ENCODE measurements at places on chromosomes 7 and 10.
A peak's percentile ranks its signal among the peaks of the same experiment; 100 is the strongest.

GRCh38 chr7:27155816-27156507, 513 bp downstream of the HOXA7 start:
- DNase-seq: peak; percentile 47

DNA sequence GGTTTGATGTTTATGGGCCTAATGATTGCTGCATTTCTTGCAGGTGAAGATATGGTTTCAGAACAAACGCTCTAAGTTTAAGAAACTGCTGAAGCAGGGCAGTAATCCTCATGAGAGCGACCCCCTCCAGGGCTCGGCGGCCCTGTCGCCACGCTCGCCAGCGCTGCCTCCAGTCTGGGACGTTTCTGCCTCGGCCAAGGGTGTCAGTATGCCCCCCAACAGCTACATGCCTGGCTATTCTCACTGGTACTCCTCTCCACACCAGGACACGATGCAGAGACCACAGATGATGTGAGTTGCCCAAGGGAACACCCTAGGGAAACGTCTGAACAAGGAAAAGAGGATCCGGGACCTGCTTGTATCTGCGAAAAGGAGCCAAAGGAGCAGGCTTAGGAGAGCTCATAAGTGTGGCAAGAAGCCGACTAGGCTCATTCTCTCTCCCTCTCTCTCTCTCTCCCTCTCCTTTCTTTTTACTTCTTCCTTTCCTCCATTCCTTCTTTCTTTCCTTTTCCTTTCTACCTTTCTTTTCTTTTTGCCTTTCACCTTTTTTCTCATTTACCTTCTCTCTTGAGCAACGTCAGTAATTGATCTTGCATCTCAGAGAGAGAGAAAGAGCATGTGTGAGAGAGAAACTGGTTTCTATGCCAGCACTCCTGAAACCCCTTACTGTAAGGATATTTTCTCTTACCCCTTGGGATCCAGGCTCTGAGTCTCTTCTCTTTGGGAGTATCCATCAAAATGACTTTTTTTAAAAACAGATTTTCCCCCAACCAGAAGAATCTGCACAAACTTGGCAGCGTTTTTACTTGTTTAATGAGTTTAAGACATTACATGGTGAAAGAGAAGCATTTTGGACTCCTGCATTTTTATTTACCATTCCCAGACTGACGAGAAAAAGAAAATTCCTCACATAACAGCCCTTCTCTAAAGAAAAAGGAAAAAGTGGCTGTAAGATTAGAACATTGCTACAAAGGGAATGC, 4.7 kb downstream of the DLX6 start:
- no peak for DNase-seq

DNA sequence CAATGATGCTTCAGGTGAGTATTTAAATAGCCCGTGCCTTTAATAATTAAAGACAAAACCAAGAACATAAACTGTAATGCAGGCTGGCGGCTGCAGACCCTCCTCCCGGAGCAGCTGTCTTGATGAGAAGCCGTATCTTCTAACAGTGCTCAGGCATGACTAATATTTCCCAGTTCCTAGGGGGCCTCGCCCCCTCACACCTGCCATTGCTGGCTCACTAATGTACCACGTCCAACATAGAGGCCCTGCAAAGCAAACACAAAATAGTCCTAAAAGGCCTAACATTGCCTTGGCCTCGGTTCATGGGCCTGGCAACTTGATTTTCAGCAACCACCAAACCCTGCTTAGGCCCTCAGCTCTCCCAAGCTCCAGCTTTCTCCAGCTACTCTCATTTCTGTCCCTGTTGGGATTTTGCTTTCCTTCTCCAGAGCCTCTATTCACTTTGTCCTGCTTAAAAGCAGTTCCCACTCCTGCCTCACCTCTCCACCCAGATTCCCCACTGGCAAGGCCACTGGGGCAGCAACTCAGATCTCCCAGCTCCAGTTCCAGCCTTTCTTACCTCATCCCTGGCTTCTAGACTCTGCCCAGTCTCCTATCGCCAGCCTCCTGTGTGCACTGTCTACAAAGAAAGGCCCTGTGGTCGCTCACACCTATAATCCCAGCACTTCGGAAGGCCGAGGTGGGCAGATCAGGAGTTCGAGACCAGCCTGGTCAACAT, 16.2 kb downstream of the SORBS1 start:
- no peak for DNase-seq

- DNase-seq: no peak
Observed at GRCh38 chr10:5949009-5949759, 28.2 kb downstream of the IL15RA start.

DNA sequence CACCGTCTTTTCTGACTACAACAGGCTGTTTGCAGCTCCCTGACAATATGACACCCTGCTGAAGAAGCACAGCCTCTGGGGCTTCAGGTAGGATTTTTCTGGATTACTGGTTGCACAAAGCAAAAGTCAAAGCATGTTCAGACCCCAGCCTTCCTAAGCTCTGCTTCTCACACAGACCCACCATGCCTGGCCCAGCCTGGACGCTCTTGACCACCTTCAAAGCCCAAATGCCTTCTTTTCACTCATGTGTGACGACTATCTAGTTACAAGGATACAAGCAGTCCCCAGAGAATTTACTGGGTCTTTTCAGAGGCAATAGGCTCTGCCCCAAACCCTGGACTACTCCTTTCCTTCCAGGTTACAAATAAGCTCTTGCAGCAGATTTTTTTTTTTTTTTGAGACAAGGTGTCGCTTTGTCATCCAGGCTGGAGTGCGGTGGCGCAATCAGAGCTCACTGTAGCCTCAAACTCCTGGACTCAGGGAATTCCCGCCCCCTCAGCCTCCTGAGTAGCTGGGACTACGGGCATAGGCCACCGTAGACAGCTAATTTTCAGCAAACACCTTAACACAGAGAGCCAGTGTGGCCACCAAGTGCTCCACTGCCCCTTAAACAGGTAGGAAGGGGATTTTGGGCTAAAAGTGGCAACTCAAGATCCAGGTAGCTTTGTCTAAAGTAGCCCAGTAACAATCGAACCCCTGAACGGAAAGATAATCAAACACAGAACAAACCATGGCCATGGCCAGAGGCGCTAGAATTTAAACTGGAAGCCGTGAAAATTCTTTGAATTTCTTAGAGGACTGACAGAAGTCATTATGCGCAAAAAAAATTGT, 16.2 kb downstream of the SVIL start:
- DNase-seq: peak; percentile 4

- no peak for DNase-seq
Observed at GRCh38 chr7:42065942-42066341, 171.1 kb downstream of the GLI3 start.

- no peak for DNase-seq
Observed at GRCh38 chr10:3090914-3091787, 23.8 kb downstream of the PFKP start.

DNA sequence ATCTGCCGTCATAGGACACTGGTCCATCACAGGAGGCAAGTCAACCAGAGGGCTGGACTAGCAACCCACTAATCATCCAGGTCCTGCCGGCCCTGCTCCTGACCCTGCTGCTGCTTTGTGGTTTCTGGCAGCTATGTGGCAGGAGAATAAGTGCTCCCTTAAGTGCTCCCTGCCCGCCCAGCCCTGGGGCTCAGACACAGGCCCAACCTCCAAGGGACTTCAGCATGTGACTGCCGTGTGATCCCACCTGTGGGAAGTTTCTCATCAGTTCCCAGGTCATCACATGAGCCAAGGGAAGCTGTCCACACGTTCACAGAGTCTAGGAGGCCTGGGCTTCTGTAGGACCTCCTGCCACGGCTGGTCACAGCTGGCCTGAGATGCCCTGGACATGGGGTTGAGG, 34.2 kb upstream of the ZNF488 start:
- no peak for DNase-seq

DNA sequence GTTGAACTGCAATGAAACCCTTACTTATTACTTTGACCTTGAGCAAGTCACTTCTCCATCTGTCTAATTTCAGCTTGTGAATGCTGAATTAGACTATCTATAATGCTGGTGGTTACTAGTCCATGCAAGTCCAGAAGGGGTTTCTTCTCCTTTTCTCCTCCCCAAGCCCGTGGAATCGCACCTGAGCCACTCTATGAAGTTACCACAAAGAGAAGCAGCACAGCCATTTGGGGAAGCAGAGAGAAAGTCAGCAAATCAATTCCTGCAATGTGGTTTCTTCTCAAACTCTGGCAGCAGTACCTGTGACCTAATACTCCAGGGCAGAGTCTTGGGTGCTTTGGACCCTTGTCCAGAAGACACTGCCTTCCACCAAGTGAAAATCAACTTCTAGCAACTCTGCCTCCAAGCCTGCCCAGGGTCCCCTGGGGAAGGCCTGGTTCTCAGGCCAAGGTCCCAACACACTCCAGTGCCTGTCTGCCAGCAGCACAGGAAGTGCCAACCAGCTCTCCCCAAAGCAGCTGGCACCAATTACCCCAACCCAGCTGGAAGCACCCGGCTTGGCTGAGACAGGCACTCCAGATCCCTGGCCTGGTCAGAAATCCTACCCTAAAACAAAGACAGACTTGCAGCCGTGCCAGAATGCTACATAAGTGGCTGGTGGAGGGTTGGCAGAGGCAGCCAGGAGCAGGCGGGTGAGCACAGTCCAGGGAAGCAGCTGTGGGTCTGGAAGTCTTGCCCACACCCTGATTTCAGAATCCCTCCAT, 200.3 kb downstream of the LSM5 start:
- DNase-seq: no peak

GRCh38 chr7:127417346-127417745, 24.8 kb upstream of the ZNF800 start:
- DNase-seq: no peak

GRCh38 chr7:151774951-151775350, 102.0 kb downstream of the PRKAG2 start:
- no peak for DNase-seq

- DNase-seq: no peak
Observed at GRCh38 chr7:116706668-116707126, 34.7 kb downstream of the MET start.

- DNase-seq: no peak
Observed at GRCh38 chr7:93378131-93378760, 146.1 kb downstream of the VPS50 start.

DNA sequence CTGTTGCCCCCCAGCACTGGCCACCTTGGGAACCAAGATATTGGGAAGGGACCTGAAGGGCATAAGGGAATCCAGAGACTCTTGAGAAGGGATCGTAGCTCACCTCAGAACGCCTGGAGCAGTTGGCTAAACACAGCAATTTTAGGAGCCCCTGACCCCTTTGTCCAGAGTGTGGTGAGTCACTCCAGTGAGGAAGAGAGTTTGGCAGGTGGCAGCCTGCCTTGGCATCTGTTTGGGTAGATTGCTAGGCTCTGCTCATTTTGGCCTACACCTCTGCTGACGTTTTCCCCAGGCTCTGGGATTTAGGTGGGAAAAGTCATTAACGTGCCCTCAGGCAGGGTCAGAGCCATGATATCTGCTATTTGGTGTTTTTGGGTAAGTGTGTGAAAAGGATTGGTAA, 100.6 kb downstream of the GRB10 start:
- no peak for DNase-seq

- DNase-seq: no peak
Observed at GRCh38 chr10:26274391-26274790, 57.8 kb downstream of the GAD2 start.

DNA sequence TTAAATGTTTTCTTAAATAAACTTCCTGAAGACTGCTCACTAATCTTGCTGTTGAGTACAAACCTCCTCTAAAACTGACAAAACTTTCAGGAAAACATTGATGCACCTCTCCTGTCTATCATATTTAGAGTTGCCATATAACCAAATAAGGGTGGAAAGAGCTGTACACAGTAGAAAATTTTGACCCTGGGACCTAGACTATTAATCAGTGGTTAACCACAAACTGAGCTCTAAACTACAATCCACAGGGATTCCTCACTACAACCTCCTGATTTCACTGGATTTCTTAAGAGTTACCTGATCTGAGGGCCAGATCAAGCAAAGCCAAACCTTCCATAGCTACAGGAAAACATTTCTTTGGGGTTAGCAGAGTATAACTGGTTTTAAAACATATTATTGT, 39.9 kb upstream of the WNT16 start:
- DNase-seq: no peak

- no peak for DNase-seq
Observed at GRCh38 chr10:112491144-112491543, 44.1 kb downstream of the VTI1A start.

DNA sequence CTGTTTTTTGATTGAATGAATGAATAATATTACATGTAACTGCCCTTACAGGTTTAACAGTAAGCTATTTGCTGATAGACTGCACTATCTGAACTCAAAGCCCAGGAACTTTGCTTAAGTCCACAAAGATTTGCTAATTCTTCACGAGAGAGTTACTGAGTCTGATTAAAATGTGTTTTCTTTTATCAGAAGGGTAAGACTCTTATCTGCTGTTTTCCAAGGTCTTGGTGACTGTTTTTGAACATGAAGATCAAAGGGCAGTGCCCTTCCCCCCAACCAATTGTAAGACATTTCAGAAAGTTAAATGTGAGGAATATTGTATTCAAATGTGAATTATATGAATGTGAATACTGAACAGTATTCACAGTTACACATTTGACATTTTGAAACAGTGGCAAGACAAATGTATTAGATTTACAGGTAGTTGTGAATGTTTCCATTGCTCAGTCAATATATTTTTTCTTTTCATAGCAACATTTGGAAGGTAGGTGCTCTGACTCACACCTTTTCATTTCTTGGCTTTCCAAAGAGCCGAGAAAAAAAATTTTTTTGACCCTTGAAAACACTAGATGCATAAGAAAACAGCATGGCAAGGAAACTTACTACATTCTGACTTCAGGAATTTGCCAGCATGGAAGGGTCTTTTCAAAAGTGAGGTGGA, 62.7 kb downstream of the DKK1 start:
- DNase-seq: no peak

- no peak for DNase-seq
Observed at GRCh38 chr10:132833421-132834111, 47.6 kb upstream of the NKX6-2 start.

GRCh38 chr7:78057571-78057970, 259.0 kb downstream of the PHTF2 start:
- DNase-seq: no peak

DNA sequence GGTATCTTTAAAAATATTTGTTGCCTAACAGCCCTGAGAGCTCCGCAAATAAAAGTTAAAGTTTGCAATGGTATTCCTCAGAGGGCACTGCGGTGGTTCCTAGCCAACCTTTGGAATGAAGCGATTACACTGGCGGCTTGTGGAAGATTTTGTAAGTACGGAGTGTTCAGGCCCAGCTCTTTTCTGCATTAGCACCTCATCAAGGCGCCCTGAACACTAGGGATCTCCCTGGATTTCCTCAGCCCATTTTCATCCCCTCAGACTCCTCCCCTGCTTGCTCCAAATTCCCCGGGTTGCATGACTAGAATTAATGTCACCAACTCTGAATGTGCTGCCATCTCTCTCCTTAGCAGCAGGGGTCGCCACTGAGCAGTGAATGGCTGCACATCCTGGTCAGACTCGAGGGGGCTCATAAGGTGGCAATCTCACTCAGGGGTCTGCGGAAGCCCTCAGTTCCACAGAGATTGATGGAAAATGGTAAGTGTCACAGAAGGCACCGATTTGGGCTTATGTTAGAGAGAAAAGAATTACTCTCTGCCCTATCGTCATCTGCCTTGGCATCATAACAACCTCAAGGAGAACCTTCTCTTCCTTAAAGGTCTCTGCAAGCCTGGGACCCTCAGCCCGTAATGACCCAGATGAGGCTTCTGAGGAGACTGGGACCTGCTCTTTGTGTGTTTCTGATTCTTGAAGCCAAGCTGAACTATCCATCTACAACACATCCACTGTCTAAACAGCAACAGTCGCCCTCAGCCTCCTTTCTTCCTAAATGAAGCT, 262.8 kb upstream of the AOAH start:
- peak; percentile 16 for DNase-seq

- DNase-seq: no peak
Observed at GRCh38 chr10:123309731-123310130, 155.5 kb downstream of the BUB3 start.

- DNase-seq: no peak
Observed at GRCh38 chr7:12895296-12895695, 207.9 kb downstream of the ARL4A start.

- no peak for DNase-seq
Observed at GRCh38 chr10:1362589-1363445, 306.6 kb downstream of the WDR37 start.
